ENCODE measurements at places on chromosomes 7 and 10. TPM values are rescaled to one million over a fixed set of nuclear protein-coding genes. Genes with fewer than 3 reads are reported as not detected.

Gene SLC16A12
- 33.9 TPM for polyA plus RNA-seq

Gene TRIM8
- 135 TPM for polyA plus RNA-seq

Gene ANKRD30A
- not detected for polyA plus RNA-seq

Gene HPS6
- polyA plus RNA-seq = 13.2 TPM

Gene DLX5
- not detected for polyA plus RNA-seq

Gene LRIT1
- not detected for polyA plus RNA-seq

Gene IRF5
- 14.7 TPM for polyA plus RNA-seq

Gene SLC26A5
- polyA plus RNA-seq = 0.08 TPM

Gene CPED1
- 48.9 TPM for polyA plus RNA-seq

Gene AKR1C8
- 0.64 TPM for polyA plus RNA-seq

Gene CCM2
- 25.0 TPM for polyA plus RNA-seq

Gene RAB19
- polyA plus RNA-seq = 2.5 TPM

Gene ASNS
- polyA plus RNA-seq = 34.5 TPM

Gene DNAJC30
- 11.5 TPM for polyA plus RNA-seq

Gene CAMK1D
- polyA plus RNA-seq = 11.1 TPM

Gene ABCA13
- 0.94 TPM for polyA plus RNA-seq

Gene CALHM2
- polyA plus RNA-seq = 14.5 TPM

Gene OR2A5
- polyA plus RNA-seq = 0.10 TPM

Gene LAMTOR4
- polyA plus RNA-seq = 91.9 TPM

Gene TEX36
- not detected for polyA plus RNA-seq

Gene TMEM273
- polyA plus RNA-seq = 2.3 TPM

Gene IL6
- not detected for polyA plus RNA-seq

Gene IMMP2L
- polyA plus RNA-seq = 44.8 TPM

Gene MORN4
- 22.7 TPM for polyA plus RNA-seq

Gene MYO1G
- polyA plus RNA-seq = 0.51 TPM
